ENCODE measurements at places on chromosomes 12 and 14.

- DNase-seq: no peak
Measured at GRCh38 chr12:31321897-31322228, 4.1 kb downstream of the SINHCAF start.

DNA sequence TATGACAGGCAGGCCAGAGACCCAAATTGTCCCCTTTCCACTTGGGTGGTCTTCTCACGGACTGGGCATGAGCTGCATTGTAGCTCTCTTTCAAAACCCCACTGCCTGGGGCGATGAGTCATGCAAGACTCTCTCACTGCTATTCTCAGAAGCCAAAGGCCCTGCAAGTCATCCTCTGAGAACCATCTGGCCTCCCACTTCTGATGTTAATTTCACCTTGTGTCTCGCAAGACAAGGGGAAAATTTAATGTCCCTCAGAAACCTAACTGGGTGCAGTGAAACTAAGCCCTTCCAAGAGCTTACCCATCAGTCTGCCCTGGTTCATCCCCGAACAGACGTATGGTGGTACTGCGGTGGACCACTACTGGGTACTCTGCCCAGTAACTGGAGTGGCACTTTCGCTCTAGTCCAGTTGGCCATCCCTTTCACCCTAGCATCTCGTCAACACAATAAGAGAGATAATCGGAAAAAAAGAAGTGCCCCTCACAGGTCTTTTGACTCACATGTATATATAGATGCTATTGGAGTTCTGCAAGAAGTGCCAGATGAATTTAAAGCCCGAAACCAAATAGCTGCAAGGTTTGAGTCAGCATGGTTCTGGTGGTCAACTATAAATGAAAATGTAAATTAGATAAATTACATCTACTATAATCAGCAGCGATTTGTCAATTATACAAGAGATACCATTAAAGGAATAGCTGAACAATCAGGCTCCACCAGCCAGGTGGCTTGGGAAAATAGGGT is 31.3 kb upstream of the LALBA start:
- DNase-seq: peak; percentile 31

- peak; percentile 9 for DNase-seq
Measured at GRCh38 chr14:34340025-34340625, 121.9 kb downstream of the SPTSSA start.

DNA sequence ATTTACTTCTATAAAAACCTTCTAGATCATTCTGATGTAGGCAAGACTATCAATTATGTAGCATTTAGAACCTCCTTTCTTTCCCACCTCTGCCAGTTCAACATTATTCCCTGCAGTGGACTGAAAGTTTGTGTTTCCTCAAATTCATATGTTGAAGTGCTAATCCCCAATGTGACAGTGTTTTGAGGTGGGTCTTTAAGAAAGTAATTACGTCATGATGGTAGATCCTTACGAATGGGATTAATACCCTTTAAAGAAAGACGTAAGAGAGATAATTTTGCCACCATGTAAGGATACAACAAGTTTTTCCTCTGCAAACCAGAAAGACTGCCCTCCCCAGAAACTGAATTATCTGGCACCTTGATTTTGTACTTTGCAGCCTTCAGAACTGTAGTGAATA is 1489.7 kb upstream of the SEL1L start:
- no peak for DNase-seq

- DNase-seq: peak; percentile 72
Measured at GRCh38 chr14:89973234-89973823, 17.6 kb downstream of the TDP1 start.

GRCh38 chr12:46209914-46210872 is 58.6 kb downstream of the SLC38A1 start:
- DNase-seq: no peak

- DNase-seq: no peak
Measured at GRCh38 chr14:24428628-24429394, 657 bp downstream of the CBLN3 start.

DNA sequence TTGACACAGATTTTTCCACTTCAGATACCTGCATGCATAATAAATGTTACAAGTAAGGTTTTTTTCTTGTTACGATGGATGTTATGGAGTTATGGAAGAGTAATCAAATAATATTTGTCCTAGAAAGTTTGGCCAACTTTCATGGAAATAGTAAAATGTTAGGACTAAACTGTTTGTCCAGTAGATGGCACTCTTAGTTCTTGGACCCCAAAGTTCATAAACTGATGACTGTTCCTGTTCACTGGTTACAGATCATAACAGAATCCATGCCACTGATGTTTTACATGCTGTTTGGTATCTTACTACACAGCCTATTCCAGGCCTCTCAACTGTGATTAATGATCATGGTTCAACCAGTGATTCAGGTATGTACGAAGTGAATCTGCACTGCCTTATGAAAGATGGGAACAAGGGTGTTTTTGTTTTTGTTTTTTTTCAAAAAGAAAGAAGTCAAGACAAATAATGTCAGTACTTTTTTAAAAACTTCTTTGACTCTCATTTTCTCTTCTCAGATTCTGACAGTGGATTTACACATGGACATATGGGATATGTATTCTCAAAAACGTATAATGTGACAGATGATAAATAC is 48.8 kb upstream of the SLCO1C1 start:
- DNase-seq: peak; percentile 49

- no peak for DNase-seq
Measured at GRCh38 chr12:28059220-28059619, 86.7 kb upstream of the PTHLH start.

- peak; percentile 61 for DNase-seq
Measured at GRCh38 chr14:59086241-59086882, 102.1 kb upstream of the DAAM1 start.

GRCh38 chr12:31759632-31760459 is 31.0 kb upstream of the AMN1 start:
- no peak for DNase-seq

DNA sequence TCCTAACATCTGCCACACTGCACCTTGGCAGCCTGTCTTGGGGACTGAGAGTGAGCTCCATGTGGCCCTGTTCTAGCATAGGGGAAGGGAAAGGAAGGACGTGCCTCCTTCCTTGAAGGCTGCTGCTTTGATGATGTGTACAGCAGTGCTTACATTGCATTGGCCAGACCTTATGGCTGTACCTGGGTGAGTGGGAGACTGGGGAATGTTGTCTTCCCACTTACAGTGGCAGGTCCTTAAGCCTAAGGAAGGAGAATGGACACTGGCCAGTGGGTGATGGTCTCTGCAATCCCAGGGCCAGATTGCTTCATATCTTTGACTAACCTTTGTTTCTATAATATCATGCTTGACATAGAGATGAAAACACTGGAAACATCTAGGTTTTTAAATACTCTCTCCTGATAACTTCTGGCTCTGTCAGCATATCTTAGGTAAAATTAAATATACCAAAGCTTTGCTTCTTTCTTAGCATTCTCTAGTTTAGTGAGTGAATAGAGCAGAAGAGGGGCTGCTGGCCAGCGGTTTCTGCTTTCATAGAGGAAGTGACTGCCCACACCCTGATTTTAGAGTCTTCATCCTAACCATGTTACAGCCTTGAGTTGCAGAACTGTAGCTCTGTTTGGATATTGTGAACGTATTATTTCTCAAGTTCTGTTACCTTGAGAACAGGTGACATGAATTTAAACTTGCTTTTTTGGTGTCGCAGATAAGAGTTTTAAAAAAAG is 27.2 kb downstream of the KLC1 start:
- DNase-seq: peak; percentile 35

DNA sequence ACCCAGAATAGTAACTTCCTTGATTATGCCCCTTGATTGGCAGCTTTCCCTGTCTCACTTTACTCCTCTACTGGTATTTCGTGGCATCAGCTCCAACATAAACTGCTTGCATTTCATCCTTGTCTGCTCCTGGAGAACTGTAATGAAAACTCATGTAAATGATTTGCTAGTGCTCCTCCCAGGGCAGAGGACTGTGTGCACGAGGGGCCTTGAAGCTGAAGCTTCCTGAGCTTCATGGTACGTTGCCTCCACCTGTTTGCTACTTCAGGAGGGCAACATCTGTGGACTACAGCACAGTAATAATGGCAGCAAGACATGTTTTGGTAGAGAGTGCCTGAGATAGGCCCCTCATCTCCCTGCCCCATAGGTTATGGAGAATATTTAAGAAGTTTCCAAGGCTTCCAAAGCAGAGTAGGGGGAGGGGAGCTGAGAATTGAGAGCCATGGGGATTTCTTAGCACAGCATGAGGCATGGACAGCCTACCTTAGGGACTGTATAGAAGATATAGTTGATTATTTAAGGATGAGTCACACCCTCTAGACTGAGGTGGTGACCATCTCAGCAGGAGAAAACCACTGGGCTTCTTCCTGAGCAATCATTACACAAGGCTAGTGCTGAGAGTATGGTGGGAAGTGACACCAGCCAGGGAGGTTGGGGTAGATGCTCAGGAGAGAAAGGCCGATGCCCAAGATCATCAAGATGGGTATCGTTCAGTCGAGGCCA is 29.5 kb downstream of the CCDC198 start:
- no peak for DNase-seq

- DNase-seq: peak; percentile 22
Measured at GRCh38 chr14:90624227-90624626, 192.0 kb downstream of the TTC7B start.

- no peak for DNase-seq
Measured at GRCh38 chr12:81718616-81719015, 40.5 kb downstream of the PPFIA2 start.

GRCh38 chr12:131693149-131693548 is 17.7 kb upstream of the SFSWAP start:
- no peak for DNase-seq

- peak; percentile 31 for DNase-seq
Measured at GRCh38 chr14:29016050-29016900, 249.7 kb downstream of the FOXG1 start.

GRCh38 chr12:24297516-24297915 is 348.0 kb upstream of the SOX5 start:
- DNase-seq: no peak

- no peak for DNase-seq
Measured at GRCh38 chr12:94603434-94604365, 46.7 kb downstream of the TMCC3 start.

DNA sequence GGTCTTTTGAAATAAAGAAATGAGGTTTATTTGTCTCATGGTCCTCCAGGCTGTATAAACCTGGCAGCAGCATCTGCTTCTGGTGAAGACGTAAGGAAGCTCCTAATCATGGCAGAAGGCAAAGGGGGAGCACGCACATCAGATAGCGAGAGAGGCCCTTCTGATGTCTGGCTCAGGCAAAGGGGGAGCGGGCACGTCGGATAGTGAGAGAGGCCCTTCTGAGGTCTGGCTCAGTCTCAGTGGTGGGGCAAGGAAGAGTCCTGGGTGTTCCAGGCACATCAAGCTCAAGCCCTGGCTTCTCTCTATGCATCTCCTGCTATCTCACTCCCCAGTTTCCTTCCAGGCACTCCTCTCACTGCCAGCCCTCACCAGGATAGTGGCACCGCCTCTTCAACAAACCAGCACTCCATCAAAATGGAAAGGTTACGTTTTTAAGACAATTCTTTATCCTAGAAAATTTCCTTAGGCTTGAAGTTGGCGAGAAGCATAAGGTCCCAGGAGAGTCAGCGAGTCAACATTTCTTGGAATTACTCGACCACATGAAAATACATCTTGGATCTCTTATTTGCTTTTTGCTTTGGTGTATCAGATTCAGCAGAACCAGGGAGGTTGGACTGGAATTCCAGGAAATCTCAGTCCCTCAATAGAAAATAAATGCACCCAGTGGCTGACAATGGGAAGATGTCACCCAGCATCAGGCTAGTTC is 189.6 kb upstream of the TMEM132C start:
- peak; percentile 19 for DNase-seq

- DNase-seq: peak; percentile 75
Measured at GRCh38 chr14:102620413-102620812, 28.0 kb downstream of the RCOR1 start.

GRCh38 chr12:20366776-20367409 is 1.4 kb upstream of the PDE3A start:
- DNase-seq: no peak

DNA sequence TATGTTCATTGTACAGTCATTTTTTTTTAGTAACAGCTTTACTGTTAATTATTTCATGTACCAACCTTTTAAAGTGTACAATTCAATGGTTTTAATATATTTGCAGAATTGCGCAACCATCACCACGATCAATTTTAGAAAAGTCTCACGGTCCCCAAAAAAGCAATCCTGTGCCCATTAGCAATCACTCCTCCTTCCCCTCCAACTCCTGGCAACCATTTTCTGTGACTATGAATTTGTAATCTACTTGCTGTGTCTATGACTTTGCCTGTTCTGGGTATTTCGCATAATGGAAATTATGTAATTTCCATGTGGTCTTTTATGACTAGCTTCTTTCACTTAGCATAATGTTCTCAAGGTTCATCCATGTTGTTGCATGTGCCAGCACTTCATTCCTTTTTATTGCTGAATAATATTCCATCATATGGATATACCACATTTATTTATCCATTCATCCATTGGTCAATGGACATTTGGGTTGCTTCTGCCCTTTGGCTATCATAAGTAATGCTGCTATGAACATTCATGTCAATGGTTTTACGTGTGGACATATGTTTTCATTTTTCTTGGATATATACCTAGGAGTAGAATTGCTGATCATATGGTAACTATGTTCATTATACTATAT is 9.9 kb downstream of the KICS2 start:
- no peak for DNase-seq

- no peak for DNase-seq
Measured at GRCh38 chr12:18794000-18794399, 56.1 kb downstream of the CAPZA3 start.

Measured in AG10803 (cell line).